ENCODE measurements at places on chromosomes 2 and 18. TPM values are rescaled to one million over a fixed set of nuclear protein-coding genes. Genes with fewer than 3 reads are reported as not detected.

The RESP18 gene
- total RNA-seq, result not detected

DNA sequence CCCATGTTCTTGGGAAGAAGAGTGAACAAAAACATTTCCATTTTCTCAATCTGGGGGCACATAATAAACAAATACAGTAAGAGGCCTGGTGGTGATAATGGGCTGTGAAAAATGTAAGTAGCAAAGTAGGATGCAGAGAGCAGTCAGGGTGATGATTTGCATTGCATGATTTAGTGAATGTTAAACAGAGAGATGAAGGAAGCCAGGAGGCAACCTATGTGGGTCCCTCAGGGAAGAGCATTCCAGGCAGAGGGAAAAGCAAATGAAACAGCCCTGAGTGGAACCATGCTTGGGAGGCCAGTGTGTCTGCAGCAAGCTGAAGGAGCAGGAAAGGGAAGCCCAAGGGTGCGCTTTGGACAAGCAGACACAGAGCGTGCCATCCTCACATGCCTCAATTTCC lies 5.4 kb downstream of the VIT start:
- no peak for DNase-seq

DNA sequence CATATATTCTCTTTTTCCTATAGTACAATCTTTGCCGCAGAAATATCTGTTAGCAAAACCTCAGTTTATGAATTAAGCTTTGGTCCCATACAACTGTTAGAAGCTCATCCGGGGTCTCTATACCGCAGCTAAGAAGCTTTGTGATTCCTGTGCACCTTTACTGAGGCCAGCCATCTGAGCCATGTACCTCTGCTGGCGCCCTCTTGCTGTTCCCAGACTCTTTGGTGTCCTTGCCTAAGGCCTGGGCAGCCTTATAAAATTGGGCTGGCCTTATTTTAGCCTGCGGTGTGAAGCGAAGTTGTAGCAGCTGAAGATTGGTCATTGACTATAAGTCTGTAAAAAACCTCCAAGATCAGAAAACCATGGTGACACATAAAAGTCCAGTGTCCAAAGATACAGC lies 1135.1 kb upstream of the CHAC2 start:
- DNase-seq, result no peak

The PJVK gene
- 2.1 TPM for total RNA-seq

DNA sequence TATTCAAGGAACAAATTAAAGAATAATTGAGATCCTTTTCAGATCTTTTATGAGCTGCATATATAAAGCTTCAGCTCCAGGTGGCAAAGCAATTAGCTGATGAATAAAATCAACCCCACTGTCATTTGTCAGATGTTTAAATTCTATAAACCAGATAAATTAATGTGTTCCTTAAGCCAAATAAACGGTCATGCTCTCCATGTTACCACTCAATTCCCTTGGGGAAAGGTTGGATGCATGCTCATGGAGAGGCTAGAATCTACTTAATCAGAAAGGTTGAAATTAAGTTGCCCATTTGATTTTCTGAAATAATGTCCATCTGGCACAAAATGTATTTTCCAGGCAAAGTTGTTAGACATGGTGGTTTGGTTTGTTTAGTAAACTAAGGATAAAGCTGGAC lies 282.5 kb upstream of the SPRED2 start:
- no peak for DNase-seq

DNA sequence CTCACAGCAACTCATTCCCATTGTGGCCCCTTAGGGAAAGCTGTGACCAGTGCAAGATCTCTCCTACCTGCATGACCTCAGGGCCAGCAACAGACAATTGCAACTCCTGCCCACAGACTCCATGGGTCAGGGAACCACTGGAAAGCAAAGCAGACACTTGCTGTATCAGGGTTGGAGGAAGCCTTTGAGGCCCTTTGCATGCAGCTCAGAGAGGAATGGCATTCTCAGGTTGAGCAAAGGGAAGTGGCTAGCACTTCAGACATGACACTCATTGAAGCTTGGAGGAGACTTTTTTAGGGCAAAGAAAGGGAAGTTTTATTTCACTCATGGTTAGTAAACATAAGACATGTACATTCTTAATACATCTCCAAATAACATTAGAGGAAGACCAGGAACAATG lies 22.1 kb downstream of the IL1F10 start:
- no peak for DNase-seq

- DNase-seq, result no peak
Observed at GRCh38 chr18:32769586-32770053, 3.2 kb downstream of the KLHL14 start.

GRCh38 chr2:186503827-186504606 lies 18.0 kb downstream of the ZC3H15 start:
- DNase-seq, result peak; percentile 33

- DNase-seq, result peak; percentile 97
Observed at GRCh38 chr2:145563741-145564615, 1044.1 kb upstream of the ZEB2 start.

GRCh38 chr2:130366720-130367119 lies 10.9 kb downstream of the PTPN18 start:
- no peak for DNase-seq

GRCh38 chr2:237191714-237192081 lies 106.0 kb downstream of the COPS8 start:
- no peak for DNase-seq

The L3MBTL4 gene
- total RNA-seq, result not detected

DNA sequence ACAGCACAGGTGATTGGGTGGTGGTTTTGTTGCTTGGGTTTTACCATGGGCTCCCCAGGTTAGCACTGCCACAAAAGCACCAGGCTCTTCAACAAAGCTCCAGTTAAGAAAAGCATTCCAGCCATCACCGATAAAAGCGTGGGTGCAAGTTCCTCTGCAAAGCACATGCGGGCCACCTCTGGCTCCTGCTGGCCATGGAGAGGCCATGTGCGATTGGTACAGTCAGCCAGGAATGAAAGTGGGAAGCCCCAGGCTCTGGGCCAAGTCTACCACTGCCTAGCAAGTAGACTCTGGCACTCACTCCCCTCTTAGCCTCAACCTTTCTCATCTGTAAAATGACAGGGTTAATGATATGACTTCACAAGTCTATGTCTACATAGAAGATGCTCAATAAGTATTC lies 36.0 kb downstream of the BCL11A start:
- DNase-seq, result no peak

DNA sequence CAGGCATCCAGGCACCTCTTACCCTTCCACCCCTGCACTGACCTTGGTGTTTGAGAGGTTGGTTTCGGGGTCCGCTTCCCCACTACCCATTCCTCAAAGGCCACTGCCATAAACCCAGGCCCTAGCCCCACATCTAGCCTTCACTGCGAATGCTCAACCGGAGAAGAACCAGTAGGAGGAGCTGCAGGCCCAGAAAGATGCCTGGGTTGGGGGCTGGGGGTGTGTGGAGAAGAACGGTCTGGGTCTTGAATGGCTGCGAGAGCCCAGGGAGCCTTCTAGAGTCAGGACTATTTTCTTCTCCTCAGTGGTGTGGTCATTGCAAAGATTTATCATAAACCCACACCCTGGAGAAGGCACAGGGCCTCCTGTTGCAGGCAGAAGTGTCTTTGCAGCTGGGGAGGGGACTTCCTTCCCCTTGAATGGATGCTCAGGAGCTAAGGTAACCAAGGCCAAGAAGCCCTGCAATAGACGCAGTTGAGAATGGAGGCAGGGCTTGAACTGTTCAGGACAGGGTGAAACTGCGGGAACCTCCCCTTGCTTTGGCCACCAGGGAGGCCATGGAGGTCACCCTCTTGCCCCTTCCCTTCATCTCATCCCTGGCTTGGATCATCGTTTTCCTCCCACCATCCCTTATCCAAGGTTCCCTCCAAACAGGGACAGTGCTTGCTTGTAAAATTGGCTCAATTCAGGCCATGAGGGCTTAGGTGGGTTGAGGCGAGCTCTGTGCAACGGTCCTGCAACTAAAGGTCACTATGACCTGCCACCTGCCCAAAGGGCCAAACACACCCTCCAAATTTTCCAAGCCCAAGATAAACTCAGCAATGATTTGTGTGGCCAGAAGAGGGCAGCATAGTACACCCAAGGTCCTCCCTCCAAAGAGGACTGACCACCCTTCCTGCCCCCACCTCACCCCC lies 20.9 kb downstream of the THNSL2 start:
- peak; percentile 31 for DNase-seq

DNA sequence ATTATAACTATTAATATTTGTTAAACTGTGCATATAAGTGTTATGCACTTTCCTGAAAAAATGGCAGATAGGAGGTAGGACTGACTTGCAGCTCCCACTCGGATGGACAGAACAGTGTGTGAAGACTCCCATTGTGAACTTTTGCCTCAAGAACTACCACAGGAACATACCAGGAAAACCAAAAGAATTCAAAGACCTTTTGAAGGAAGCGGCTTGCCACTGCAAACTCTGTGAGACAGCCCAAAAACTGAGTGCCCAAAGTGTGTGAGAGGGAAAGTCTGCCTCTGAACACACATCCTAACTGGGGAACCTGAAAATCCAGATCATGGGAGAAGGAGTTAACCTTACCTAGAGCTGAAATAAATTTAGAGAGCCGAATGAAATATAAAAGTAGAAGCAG lies 171.0 kb downstream of the ZBTB7C start:
- DNase-seq, result peak; percentile 8

DNA sequence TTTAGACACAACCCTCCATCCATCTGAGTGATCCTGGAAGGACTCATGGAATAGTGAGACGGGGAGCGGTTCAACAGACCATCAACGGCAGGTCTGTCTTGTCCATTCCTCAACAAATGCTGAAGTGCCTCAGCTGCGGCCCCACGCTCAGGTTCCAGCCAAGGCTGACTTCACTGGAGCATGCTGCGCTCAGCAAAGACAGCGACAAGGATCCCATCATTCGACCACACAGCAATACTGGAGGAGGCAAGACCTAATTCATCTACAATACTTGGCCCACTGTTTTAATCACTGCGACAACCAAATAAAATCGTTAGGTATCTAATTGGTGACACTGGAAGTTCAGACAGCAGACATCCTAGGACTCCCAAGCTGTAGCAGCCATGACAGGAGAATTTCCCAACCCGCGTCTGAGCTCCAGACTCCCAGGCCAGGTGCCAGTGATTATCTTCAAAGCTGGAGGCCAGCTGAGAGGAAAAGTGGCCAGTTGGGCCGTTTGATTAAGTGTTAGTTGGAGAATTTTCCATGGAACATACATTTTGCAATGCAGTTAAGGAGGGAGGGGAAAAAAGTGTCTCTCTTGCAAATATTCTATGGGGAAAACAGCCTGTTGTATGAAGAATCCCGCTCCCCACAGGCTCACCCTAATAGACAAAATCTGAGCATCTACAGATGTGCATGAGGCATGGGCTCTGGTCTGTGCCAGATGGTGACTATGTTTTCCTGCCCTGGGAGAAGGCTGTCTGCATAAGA lies 92.5 kb upstream of the SLC35G4 start:
- DNase-seq, result no peak

The KHK gene
- 0.51 TPM for total RNA-seq

GRCh38 chr2:166628478-166629136 lies 134.6 kb upstream of the SCN7A start:
- DNase-seq, result no peak

DNA sequence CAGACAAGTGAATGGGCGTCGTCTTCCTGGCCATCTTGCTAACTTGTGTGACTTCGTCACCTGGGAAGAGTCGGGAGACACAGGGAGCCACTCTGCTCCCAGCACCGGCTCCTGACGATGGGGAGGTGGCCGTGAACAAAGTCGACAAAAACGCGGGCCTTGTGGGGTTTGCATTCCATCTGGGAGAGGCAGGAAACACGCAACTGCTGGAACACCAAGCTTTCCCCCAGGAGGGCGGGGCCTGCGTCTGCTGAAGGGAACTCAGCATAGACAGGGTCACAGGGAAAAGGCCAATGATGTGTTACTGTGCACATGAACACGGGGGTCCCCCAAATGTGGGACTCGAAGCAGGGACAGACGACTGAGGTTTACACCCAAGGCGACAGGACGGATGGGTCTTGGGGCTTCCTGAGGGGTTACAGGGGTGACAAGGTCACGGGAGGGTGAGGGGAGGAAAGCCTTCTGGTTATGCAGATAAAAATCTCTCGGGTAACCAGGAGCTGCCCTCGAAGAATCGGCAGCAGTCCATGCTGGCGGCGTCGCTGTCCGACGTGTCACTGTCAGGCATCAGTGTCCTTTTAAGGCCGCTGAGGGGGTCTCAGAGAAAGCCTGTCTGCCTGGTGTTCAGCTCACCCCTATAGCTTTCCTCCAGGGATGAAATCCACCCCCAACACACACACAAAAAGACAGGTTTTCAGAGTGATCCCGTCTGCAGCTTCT lies 28.2 kb upstream of the PRLH start:
- no peak for DNase-seq

The FOXD4L1 gene
- total RNA-seq, result not detected

DNA sequence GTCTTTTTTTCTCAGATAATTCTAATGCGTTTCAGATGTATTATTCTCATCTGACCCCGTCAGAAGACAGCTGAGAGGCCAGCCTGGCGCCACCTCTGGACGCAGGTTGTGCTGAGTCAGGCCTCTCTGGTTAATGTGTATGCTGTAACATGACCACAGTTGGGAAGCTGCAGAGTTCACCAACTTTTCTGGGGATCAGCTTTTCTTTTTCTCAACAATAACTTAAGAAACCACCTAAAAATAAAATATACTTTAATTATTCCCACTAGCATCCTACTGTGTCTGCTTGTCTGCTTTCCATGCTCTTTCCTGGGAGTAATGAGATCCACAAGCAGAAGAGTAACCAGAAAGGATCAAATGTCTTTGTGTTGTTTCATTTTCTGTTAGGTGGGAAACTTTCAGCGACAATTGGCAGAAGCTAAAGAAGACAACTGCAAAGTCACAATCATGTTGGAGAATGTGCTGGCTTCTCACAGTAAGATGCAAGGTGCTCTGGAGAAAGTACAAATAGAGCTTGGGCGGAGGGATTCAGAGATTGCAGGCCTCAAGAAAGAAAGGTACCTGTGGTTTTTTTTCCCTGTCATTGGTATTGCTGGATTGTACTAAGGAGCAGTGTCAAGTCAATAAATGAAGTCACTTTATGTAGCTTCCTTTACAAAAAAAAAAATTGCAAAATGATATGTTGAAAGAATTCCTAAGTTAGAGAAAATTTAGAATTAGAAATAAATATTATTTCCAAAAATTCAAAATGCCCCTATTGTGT lies 79.8 kb downstream of the CCDC150 start:
- DNase-seq, result peak; percentile 80

The GRHL1 gene
- total RNA-seq, result 0.40 TPM

- no peak for DNase-seq
Observed at GRCh38 chr2:133794114-133794513, 225.9 kb upstream of the NCKAP5 start.

GRCh38 chr2:178250429-178250828 lies 56.1 kb downstream of the OSBPL6 start:
- no peak for DNase-seq

Measured in LHCN-M2 (cell line).